Activated CD4-positive, CD25-positive, alpha-beta regulatory T cell (primary cell): ENCODE measurements at places on chromosomes 16 and 17.

DNA sequence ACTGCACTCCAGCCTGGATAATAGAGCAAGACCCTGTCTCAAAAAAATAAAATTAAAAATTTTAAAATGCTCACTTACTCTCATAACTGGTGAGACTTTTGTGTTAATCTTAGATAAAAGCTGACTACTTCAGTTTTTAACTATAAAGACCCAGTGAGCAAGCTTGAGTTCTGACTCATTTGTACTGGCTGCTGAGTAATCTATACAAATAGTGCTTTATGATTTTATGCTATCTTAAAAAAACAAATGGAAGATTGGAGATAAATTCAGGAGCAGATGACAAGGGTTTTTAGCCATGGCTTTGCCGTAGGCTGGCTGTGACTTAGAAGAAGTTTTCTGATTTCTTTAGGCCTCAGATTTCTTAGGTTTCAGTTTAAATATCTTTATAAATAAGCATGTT, 30.5 kb downstream of the SNTB2 start:
- DNase-seq = no peak

GRCh38 chr16:87216841-87217275, 100.3 kb downstream of the C16orf95 start:
- no peak for DNase-seq

DNA sequence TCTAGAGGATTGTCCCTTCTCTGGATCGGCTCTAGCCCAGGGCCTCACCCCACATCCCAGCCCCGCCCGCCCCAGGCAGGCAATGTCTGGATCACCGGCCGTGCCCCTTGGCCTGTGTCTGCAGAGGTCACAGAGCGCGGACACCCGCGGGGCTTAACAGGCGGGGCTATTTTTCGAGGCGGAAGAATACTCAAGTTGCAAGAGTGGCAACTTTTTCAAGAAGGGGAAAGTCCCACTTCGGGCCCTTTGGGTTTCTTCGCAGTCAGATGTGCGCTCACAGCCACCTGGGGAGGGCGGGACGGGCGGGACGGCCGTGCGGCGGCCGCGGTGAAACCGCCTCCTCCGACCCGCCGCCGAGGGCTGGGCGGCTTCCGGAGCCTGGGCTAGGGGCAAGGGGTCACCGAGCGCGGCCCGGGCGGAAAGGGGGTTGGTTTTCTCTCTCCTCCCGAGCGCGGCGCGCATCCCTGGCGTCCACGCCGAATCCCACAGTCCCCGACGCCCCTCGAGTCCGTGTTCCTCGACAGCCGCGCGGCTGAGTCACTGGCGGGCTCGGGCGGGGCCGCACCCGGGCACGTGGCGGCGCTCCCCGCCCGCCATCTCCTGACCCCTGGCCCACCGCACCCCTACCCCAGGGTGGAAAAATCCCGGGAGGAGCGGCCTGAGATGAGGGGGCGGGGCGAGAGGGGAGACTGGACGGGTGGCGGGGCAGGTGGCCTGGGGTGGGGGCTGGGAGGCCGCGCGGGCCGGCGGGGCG, 1.2 kb upstream of the PFN1 start:
- peak; percentile 56 for DNase-seq

DNA sequence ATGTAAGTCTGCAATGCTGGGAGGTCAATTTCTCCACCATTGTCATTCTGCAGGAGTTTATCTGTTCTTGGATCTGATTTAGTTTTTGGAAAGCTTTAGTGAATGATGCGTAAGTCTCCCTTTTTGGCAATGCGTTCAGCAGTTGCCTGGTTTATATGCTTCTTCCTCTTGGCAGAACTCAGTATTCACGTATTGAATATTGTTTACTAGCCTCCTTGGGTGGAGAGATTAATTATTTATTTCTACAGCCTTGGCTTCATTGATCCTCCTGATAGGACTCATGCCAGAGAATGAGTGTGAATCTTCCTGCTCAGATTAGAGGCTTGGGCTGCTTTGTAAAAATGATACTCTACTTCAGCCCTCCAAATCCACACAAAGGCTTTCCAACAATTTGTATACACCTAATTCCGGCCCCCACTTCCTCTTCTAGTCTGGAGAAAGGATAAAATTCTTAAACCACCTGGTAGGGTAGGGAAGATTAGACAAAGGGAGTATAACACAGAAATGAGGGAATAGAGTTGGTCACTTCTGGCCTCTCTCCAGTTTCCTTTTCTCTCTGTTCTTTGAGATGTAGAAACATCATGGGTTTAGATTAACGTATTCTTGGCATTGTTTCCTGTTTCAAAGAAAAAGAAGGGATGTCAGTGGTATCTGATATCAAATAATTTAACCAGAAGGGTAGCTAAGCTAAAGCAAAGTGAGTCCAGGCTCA, 929.8 kb downstream of the KCNJ2 start:
- no peak for DNase-seq

DNA sequence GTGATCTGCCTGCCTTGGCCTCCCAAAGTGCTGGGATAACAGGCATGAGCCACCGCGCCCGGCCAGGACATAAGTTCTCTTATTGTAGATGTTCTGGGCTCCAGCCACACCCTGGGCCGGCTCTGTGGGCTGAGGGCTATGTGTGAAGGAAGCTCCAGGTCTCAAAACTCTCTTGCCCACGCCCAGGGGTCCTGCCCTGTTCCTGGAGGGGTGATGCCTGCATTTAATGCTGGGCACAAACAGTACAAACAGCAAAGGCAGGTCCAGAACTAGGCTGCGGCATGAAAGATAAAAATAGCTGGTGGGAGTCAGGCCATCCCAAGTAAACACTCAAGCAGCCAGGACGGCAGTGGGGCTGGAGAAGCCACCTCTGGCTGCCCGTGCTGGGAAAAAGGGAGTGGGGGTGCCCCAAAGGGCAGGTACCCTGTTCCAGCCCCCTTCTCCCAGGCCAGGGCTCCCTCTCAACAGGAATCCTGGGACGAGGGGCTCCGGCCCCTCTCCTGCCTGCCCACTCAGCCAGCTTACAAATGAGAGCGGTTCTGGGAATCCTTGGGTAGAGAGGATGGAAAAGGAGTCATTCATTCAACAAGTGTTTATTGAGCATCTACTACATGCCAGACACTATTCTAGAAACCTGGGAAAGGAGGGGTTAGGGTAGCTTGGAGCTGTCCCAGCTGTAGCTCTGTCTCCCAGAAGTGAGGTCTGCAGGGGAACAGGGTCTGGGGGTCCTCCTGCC, 4.6 kb downstream of the TRIM47 start:
- no peak for DNase-seq
